ENCODE measurements at places on chromosomes 12 and 14. TPM values are rescaled to one million over a fixed set of nuclear protein-coding genes. Genes with fewer than 3 reads are reported as not detected.

P2RX7 gene
- total RNA-seq: 3.6 TPM

DBX2 gene
- not detected for total RNA-seq

RND1 gene
- total RNA-seq: 4.1 TPM

KRT77 gene
- not detected for total RNA-seq

RASSF9 gene
- 1.1 TPM for total RNA-seq

ATF7IP gene
- 22.2 TPM for total RNA-seq

YAF2 gene
- total RNA-seq: 9.4 TPM

LYZ gene
- total RNA-seq: not detected

LTBP2 gene
- total RNA-seq: 138 TPM

SIVA1 gene
- total RNA-seq: 399 TPM

ALG10 gene
- total RNA-seq: 6.2 TPM

YEATS4 gene
- 29.1 TPM for total RNA-seq

All from mammary microvascular endothelial cell (primary cell).